CD4-positive, alpha-beta T cell (primary cell): ENCODE measurements at places on chromosomes 12 and 14.
A peak's percentile ranks its signal among the peaks of the same experiment; 100 is the strongest.

- no peak for DNase-seq
Observed at GRCh38 chr12:1919763-1920162, 1.3 kb upstream of the CACNA2D4 start.

DNA sequence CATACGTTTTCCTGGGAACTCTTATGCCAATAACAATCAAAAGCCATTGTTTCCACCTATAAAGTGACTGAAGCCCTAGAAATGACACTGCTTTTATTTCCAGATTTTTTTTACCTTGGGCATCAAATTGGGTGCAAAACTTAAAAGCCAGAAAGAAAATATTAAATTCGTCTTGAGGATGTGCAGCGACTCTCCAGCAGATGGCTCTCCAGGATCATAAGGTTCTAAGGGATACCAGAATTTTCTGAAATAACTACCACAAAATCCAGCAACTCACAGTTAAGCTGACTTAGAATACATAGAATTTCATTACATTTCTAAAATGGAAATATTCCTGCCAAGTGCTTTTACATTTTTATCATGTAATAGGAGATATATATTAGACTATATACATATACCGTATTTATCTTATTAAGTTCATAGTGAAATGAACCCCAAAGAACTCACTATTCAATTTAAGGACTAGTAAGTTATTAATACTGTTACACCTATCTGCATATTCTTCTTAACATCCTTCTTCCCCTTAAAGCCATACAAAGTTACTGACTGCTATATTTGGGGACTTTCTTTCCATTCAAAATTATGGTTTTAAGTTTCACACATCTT lies 44.0 kb downstream of the ARMH4 start:
- peak; percentile 68 for DNase-seq

- no peak for DNase-seq
Observed at GRCh38 chr14:71467361-71467811, 464.8 kb upstream of the RGS6 start.

DNA sequence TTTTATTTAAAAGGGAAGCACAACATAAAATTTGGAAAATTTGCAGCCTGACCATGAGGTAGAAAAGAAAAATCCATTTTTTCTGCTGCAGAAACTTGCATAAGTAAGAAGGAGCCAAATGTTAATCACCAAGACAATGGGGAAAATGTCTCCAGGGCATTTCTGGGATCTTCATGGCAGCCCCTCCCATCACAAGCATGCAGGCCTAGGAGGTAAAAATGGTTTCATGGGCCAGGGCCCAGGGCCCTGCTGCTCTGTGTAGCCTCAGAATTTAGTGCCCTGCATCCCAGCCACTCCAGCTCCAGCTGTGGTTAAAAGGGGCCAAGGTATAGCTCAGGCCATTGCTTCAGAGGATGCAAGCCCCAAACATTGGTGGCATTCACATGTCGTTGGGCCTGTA lies 735.6 kb downstream of the GALC start:
- no peak for DNase-seq

GRCh38 chr12:8899830-8900229 lies 14.5 kb upstream of the PHC1 start:
- DNase-seq = no peak

DNA sequence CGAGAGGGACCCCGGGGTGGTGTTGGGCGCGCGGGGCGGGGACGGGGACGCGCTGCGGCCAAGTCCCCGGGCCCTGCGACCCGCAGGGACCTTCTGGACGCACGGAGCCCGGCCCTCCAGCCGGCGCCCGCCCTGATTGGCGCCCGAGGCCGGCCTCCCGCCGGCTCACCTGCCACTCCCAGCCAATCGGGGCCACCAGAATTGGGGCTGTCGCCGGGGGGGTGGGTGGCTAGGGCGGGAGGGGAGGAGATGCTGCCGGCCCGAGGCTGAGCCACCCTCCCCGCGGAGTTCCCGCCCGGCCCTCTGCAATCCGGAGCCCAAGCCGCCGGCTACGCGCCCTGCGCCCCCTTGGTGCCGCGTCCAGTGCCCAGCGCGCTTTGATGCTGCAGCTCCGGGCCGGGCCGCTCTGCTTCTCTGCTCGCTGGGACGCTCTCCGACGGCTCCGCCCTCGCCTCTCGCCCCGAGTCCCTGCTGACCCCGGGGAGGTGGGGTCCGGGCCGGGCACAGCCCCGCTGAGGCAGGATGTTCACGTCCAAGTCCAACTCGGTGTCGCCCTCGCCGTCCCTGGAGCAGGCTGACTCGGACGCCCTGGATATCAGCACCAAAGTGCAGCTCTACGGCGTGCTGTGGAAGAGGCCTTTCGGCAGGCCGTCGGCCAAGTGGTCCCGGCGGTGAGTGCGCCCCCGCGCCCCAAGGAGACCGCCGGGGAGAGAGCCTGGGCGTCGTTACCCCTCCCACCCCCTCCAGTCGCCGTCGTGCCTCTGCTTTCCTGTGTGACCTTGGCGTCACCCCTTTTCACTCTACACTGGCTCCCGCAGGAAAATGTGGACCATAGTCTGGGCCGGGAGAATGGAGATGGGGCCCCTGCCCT lies at the start of gene PLEKHD1:
TSS of gene PLEKHD1 (plus strand) at position 285 of the 871 bp plus-strand sequence. CDS start at position 523, 238 bp downstream.
- DNase-seq = no peak
